Fibroblast of skin of right quadriceps (primary cell): ENCODE measurements at places on chromosomes 3 and 15.

GRCh38 chr15:58212909-58213526 lies 74.8 kb downstream of the AQP9 start:
- DNase-seq: peak; percentile 54

DNA sequence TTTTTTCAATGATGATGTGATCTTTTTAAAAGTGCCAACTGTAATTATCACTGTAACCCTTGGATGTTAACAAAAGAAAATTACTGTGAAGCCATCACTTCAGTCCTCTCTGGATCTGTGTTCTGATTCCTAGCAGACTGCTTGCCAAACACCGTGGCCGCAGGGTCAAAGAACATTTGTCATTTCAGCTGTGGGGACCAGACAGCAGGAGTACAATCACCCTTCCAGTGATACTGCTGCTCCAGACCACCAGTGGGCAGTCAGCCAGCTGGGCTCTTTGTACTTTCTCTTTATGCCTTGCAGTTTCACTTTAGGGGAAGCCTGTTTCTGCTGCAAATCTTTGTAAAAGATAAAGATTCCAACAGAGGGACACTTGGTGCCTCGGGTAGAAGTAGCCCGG lies 770.0 kb downstream of the GRM7 start:
- DNase-seq: no peak

DNA sequence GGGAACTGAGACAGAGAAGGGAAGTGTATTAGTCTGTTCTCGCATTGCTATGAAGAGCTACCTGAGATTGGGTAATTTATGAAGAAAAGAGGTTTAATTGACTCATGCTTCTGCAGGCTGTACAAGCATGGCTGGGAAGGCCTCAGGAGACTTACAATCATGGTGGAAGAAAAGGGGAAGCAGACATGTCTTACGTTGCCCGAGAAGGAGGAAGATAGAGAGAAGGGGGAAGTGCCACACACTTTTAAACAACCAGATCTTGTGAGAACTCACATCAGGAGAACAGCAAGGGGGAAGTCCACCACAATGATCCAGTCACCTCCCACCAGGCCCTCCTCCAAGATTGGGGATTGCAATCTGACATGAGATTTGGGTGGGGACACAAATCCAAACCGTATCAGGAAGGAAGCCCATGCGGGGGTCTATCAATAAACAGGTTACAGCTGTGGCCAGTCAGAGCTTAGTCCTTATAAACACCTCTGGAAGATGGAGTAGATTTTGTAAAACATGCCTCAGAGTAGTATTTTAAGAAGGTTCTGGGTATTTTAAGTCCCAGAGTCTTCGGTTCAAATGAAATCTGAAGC lies 153.9 kb downstream of the GHSR start:
- no peak for DNase-seq

GRCh38 chr3:60809857-60810610 lies 441.2 kb downstream of the FHIT start:
- peak; percentile 76 for DNase-seq

DNA sequence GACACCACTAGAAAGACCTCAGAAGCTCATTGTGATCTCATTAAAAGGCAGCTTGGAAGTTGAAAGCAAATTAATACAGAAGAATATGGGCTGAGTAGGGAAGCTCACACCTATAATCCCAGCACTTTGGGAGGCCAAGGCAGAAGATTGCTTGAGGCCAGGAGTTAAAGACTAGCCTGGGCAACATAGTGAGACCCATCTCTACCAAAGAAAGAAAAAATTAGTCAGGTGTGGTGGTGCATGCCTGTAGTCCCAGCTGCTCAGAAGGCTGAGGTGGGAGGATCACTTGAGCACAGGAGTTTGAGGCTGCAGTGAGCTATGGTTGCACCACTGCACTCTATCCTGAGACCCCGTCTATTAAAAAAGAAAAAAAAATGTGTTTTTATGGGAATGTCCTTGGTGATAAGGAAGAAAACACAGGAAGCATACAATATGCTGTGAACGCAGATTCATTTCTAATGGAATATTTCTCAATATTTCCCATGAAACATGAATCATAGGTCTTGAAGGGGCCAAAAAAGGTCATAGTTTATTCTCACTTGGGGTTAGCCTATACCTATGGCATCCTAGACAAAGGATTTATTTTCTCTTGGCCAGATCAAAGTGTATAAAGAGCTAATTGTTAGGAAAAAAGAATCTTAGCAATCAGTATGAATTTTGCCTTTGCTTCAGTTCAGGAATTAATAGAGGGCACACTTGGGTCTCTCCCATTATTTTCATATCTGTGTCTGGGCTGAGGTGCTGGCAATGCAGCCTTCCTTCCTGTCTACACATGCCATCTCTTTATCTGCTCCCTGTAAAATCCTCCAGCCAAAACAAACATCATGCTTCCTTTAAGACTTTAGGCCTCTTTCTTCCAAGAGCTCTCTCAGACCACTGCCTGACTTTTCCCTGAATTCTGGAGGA lies 98.2 kb downstream of the FNDC3B start:
- DNase-seq: no peak

GRCh38 chr3:16866571-16866970 lies 18.2 kb upstream of the PLCL2 start:
- DNase-seq: peak; percentile 76

DNA sequence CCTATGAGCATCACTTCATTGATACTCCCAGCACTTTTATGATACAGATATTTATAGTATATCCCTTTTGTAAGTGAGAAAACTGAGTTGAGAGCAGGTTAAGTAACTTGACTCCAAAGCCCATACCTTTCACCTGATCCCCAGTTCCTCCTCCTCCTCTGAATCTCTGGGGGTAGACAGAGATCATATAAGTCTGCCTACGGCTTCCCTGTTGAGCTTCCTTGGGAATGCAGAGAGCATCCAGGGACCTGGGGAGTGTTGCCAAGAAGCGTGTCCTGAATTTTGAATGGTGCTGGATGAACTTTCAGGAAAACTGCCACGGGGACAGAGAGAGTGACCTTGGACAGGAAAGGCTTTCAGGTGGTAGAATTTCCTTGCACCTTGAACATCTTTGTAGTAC lies 268.5 kb downstream of the LRTM1 start:
- no peak for DNase-seq

DNA sequence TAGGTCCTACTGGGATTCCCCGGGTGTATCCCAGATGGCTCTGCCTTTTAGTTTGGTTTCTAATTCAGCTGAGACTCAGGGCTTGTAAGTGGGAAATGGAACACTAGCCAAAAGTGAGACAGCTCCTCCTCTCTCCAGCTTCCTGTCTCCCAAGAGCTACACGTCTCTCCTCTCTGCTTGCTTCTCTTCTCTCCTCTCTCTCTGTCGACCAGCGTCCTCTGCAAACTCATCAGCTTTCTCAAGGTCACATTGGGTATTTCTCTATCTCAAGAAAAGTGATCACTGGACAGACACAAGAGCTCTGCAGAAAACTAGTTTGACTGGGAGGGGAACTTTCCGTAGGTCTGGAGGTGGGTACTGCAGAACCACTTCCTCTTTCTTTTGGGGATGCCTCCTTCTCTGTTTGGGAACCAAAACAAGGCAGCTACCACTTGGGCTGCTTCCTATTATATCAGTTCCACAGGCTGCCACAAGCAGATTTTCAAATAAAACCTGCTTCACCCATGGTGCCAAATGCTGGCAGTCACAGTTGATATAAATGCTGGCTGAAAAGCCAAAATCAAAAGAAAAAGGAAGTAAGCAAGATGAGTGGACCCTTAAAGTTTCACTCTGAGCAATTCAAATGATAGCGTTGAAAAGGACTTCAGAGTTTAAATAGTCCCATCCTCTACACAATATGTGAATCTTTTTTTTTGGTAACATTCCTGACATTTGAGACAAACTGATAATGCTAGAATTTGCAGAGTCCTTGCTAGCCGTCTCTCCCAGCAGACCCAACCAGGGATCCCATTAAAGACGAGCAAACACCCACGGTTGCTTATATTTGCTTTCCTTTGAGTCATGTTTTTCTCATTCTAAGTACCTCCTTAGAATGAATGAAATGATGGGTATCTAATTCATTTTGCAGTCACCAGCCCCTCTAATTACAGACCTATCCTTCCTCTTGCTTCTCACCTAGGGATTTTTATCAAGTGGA lies 7.2 kb upstream of the DYNC1LI1 start:
- peak; percentile 33 for DNase-seq

DNA sequence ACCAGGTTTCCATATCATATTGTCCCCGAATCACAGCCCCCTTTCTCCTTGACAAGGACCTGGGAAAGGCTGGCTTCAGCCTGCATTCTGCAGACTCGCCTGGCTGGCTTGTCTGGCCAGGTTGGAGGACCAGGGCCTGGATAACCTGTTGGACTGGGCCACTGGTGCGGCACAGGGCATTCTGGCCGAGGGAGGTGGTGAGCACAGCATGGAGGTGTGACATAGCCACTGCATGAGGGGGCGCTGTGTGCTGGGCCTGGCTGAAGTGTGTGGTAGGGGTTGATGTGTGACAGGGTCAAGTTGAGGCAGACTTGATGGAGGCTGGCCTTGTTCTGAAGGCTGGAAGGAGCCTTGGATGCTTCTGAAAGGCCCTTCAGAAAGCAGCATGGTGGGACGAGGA lies 2.9 kb downstream of the ESYT3 start:
- no peak for DNase-seq

- peak; percentile 10 for DNase-seq
These were observed 63.7 kb upstream of the CRTC3 start for GRCh38 chr15:90465930-90466567.

DNA sequence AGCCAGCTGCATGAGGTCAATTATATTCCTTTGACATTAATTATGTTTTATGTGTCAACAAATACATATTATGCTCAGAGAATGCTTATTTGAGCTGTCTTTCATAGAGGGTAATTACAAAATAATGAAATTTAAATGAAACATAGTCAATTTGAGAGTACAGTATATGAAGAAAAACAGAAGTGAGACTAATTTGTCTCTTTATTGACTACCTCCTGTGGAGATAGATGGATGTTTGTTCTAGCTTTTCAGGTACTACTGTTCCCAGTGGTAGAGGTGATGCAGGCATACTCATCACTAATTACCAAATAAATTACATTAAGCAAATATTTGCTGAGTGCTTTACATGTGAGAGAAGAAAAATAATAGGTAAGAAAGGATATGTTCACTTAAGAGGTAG lies 1129.6 kb downstream of the OTOL1 start:
- no peak for DNase-seq

DNA sequence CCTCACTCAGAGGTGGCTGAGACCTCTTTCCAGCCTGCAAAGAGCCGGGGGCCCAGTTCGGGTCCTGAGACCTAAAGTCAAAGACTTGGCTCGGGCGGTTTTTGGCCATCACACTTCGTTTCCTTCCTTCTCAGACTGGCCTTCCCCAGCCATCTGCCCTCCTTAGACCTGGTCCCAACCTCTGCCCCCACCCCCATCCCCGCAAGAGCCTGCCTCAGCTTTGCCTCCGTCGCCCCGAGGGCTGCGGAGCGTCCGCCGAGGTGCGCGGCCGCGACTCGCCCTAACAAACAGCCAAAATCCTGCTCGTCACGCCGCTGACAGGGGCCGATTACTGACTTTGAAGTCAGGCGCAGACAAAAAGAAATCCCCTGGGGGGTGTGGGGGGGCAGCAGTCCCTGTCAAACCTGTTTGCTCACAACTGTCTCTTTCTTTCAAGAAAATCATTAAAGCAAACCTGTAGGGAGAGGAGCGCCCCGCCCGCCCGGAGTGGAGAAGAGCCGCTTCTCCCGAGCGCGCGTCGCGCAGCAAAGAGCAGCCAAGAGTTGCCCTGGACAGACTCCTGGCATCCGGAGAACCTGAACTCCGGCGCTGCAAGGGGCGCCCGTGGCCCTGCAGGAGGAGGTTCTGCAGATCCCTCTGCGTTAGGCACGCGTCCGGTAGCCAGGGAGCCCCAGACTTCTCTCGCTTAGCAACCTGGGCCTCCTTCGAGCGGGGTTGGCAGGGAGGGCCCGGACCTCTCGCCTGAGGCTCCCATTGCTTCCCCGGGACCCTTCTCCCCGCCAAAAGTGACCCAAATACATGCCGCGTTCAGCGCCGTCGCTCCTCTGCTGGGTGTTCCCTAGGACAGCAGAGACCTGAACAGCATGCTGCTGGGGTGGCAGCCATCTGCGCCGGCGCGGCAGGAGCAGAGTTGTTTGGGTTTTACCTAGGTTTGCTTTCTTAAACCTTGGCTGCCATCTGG lies 4.5 kb downstream of the SOX14 start:
- no peak for DNase-seq
